ENCODE measurements at places on chromosomes 11 and 22.

DNA sequence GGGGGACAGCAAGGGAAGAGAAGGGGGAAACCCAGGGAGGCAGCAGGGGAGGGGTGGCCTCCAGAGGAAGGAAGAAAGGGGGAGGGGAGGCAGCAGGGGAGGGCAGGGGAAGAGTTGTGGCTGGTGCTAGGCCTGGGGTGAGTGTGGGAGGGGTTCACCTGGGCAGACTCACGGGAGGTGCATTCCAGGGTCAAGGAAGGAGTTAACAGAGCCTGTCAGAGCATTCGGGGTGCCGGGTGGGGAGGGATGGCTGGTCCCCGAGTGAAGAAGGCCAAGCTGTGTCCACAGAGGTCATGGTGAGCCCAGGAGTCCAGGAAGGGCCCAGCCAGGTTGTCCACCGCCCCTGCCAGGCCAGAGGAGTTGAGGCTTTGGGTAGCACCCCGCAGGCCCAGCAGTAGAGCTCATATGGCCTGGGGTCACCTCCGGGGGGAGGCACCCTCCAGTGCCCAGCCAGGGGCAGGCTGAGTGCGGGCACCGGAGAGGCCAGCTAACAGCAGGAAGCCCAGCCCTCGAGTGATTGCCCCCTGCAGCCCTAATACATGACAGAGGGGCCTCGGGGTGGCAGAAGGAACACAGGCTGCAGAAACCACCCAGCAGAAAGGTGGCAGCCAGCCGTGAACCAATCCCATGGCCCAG lies 31.1 kb upstream of the PPARA start:
- DNase-seq = no peak

DNA sequence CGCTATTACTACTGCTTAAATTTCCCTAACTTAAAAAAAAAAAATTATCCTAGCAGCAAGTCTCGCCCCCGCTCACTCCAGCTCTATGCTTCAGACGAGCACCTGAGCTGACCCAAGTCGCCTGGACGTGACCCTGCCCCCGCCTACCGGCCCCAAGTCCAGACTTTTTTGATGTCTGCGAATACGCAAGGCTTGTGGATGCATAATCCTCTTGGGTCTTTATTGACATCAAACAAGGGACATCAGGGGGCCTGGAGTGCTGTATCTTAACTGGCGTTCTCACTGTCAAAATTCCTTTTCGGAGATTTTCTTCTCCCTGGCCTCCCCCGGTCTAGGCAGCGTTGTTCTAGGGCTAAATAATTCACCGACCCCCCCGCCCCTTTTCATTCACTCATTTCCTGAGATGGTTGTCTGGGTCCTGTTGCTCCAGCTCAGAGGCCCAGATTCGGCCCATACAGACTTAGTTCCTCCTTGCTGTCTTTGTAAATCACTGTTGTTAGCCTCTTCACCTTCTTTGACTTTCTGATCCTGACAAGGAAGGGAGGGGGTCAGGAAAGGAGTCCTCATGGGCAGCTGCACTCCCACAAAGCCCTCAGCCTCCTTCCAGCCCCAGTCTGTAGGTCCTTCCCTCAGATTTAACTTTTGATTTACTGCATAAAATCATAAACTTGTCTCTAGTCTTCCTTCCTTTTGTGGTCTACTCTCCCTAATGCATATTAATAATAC lies 601 bp upstream of the LRP4 start:
- DNase-seq = no peak

DNA sequence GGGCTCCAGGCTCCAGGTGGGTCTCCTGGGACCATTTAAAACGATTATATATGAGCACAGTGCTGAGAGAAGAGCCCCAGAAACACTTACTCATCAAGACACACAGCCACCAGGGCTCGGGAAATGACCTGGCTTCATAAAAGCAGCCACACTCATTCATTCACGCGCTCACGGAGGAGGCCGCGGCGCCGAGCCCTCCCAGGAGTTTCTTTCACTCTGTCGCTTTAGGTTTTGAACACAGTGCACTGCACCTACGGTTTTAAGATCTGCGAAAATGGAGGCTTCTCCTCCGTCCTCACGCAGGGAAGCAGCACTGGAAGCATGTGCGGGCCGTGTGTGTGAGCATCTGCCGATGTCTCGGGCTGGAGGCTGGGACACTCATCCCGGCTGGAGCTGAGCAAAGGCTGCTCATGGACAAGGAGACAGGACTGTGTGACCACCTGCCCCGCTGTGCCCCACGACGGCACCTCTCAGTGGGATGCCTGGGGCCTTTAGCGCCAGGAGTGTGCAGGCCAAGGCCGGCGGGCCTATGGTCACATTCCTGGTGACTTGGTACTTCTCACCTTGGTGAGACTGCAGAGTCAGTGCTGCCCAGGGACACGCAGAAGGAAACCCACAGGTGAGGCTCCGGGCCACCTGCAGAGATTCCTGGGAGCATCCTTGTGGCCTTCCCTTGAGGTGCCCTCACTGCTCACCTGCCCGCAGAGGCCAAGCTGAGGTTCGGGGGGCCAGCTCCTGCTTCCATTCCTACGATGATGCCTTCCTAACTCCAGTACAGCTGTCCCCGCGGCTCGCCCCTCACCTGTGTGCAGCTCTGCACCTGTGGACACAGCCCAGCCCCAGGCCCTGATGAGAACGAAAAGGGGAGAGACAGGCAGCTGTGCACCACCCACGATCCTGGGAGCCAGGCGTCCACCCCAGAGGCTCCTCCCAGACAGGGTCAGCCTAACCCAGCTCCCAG lies 872.0 kb downstream of the BRD1 start:
- DNase-seq = no peak

- no peak for DNase-seq
Measured at GRCh38 chr11:117201658-117202305, 2.6 kb downstream of the TAGLN start.

- no peak for DNase-seq
Measured at GRCh38 chr11:58495906-58496305, 12.0 kb downstream of the OR5B21 start.

DNA sequence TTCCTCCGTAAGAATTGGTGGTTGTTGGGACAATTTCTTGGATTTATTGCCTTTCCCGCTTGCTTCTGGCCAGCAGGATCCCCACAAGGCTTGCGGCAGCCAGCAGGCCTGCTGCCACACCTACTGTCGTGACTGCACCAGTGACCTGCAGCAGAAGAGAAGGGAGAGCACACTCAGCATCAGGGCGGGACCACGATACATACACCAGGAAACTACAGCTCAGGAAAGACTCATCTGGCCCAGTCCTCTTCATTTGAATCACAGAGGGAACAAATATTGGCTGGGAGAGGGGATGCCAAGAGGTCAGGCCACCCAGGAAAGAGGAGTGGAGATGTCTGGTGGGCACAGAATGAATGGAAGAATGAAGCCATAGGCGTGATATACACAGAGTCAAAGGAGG lies 10.3 kb downstream of the PLAAT2 start:
- DNase-seq = no peak
